WTC11 (cell line): ENCODE measurements at places on chromosomes 16 and 17.

DNA sequence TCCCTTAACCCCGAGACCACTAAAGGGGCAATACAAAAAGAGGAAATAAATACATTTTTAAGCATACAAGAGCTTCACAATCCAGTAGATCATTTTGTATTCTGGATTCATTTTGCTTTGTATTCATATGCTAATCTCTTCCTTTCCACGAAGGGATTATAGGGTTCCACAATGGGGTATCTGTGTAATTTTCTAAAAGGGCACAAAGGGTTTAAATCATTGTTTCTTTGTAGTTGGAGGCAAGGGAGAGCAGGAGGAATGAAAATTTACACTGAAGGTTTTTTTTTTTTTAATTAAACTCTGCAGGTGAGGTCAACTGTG lies 592 bp upstream of the NUFIP2 start:
- no peaks in the 10 kb centered on the region for H3K27me3 ChIP-seq
- peaks cover 19% of the 10 kb centered on the region for H3K36me3 ChIP-seq
- DNase-seq, result no peak
- peak overlapping the region; percentile 100 for H3K4me3 ChIP-seq

GRCh38 chr16:78562650-78563049 lies 463.2 kb downstream of the WWOX start:
- H3K27ac ChIP-seq, result no peak overlapping the region
- H3K36me3 ChIP-seq, result peaks cover 9% of the 10 kb centered on the region
- DNase-seq, result no peak
- peaks cover 8% of the 10 kb centered on the region; the same call in 1 of the 2 replicates for H3K4me1 ChIP-seq

DNA sequence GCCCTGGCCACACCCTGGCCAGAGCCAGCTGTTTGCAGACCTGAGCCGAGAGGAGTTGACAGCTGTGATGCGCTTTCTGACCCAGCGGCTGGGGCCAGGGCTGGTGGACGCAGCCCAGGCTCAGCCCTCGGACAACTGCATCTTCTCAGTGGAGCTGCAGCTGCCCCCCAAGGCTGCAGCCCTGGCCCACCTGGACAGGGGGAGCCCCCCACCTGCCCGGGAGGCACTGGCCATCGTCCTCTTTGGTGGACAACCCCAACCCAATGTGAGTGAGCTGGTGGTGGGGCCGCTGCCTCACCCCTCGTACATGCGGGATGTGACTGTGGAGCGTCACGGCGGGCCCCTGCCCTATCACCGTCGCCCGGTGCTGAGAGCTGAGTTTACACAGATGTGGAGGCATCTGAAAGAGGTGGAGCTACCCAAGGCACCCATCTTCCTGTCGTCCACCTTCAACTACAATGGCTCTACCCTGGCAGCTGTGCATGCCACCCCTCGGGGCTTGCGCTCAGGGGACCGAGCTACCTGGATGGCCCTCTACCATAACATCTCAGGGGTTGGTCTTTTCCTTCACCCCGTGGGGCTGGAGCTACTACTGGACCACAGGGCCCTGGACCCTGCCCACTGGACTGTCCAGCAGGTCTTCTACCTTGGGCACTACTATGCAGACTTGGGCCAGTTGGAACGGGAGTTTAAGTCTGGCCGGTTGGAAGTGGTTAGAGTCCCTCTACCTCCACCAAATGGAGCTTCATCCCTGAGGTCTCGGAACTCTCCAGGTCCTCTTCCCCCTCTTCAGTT lies 578 bp downstream of the AOC2 start:
- H3K36me3 ChIP-seq, result peaks cover 49% of the 10 kb centered on the region
- H3K4me3 ChIP-seq, result no peak overlapping the region
- no peaks in the 10 kb centered on the region for H3K27me3 ChIP-seq
- no peaks in the 10 kb centered on the region for H3K4me1 ChIP-seq
- no peak overlapping the region for H3K27ac ChIP-seq
- DNase-seq, result no peak

DNA sequence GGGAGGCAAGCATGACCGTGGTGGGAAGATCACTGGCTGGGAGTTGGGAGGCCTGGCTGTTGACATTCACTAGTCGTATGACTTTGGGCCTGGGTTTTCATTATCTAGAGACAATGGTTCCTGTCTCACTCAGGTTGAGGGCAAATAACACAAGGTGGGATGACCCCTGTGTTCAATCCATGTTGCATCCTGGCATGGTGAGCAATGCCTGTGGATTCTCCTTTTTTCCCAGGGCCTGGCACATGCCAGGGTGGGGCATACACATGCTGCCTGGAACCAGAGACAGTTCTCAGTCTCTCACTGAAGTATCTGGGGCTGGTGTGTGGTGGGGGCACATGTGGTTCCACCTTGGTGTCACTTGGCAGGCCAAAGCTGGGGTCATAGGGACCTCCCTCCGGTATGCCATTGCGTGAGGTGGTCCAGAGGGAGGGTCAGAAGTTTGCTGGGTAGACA lies 5.4 kb downstream of the THRA start:
- no peak for DNase-seq
- H3K4me1 ChIP-seq, result peaks cover 76% of the 10 kb centered on the region
- H3K4me3 ChIP-seq, result peak overlapping the region; percentile 53

- H3K27me3 ChIP-seq, result peaks cover 14% of the 10 kb centered on the region
- DNase-seq, result no peak
- no peak overlapping the region for H3K27ac ChIP-seq
- H3K4me1 ChIP-seq, result peaks cover 6% of the 10 kb centered on the region
Observed at GRCh38 chr17:45700171-45701090, 83.7 kb upstream of the CRHR1 start.

DNA sequence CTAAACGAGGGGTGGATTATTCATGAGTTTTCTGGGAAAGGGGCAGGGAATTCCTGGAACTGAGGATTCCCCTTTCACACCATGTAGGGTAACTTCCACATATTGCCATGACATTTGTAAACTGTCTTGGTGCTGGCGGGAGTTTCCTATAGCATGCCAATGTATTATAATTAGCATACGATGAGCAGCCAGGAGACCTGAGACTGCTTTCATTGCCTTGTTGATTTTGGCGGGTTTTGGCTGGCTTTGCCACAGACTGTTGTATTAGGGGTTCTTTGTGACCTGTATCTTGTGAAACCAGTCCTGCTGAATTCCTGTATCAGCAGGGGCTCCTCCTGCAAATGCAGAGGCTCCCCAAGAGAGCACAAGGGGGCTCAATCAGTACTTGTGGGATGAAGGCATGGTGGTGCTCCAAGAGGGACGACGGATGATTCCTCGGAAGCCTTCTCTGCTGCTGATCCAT lies 104.4 kb upstream of the CACNG5 start:
- DNase-seq, result peak; percentile 45
- H3K27me3 ChIP-seq, result no peaks in the 10 kb centered on the region
- peak overlapping the region; percentile 81 for H3K27ac ChIP-seq
- H3K4me1 ChIP-seq, result peaks cover 53% of the 10 kb centered on the region
- no peak overlapping the region for H3K4me3 ChIP-seq

DNA sequence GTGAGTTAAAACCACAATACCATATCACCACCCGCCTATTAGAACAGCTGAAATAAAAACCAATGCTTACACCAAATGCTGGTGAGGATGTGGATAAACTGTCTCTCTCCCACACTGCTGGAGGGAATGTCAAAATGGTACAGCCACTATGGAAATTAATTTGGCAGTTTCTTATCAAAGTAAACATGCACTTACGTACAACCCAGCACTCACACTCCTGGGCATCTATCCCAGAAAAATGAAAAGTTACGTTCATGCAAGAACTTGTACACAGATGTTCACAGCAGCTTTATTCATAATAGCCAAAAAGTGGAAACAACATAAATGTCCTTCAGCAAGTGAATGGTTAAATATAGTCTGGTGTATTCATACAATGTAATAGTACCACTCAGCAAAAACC lies 173.2 kb upstream of the MYOCD start:
- no peak for DNase-seq
- H3K4me3 ChIP-seq, result no peak overlapping the region
- no peak overlapping the region for H3K27ac ChIP-seq
- peaks cover 22% of the 10 kb centered on the region for H3K4me1 ChIP-seq
- no peaks in the 10 kb centered on the region; the same call in 1 of the 2 replicates for H3K27me3 ChIP-seq

- no peaks in the 10 kb centered on the region for H3K36me3 ChIP-seq
- DNase-seq, result peak; percentile 95
- peak within 1 kb of the TSS; percentile 82 for H3K4me3 ChIP-seq
- peaks cover 48% of the 10 kb centered on the region for H3K4me1 ChIP-seq
Observed at GRCh38 chr17:76501018-76501826, at the start of gene RHBDF2. RHBDF2 (minus strand) TSS chr17:76501423; CDS start chr17:76481524, 19,899 bp downstream.

GRCh38 chr16:19005561-19006445 lies 22.1 kb downstream of the TMC7 start:
- H3K27ac ChIP-seq, result peak overlapping the region; percentile 85
- H3K36me3 ChIP-seq, result peaks cover 11% of the 10 kb centered on the region
- peaks cover 12% of the 10 kb centered on the region for H3K4me1 ChIP-seq
- no peaks in the 10 kb centered on the region for H3K27me3 ChIP-seq
- H3K4me3 ChIP-seq, result no peak overlapping the region

GRCh38 chr17:16293931-16294330 lies 59.3 kb downstream of the CENPV start:
- DNase-seq, result no peak
- peaks cover 7% of the 10 kb centered on the region for H3K4me1 ChIP-seq
- H3K36me3 ChIP-seq, result no peaks in the 10 kb centered on the region
- H3K4me3 ChIP-seq, result no peak overlapping the region
- H3K27ac ChIP-seq, result no peak overlapping the region

DNA sequence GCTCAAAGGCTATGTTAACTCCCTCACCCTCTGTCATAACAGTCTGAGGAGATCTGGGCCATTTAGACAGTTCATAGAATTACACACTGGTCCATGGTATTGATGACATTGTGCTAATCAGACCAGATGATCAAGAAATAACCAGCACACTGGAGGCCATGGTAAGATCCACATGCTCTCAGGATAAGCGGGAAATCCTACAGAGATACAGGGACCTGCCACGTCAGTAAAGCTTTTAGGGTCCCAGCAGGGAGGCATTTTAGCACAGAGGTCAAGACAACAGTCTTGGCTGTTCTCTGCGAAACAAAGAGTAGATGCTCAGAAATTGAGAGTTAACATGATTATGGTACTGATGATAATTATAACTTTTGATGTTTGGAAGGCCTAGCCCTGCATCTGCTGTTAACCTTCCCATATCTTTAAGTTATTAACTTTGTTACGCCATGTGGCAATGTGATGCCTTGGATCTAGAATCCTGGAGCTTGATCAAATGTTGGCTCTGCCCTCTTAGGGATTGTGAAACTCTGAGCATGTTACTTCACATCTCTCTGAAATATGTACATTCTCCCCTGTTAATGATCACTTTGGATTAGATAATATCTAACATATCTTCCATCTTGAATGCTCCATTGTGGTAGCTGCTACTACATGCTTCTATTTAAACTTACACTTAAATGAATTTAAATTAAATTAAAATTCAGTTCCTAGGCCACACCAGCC lies 172.0 kb upstream of the SOX9 start:
- peaks cover 10% of the 10 kb centered on the region for H3K36me3 ChIP-seq
- H3K4me3 ChIP-seq, result no peak overlapping the region
- DNase-seq, result no peak
- H3K27ac ChIP-seq, result no peak overlapping the region
- no peaks in the 10 kb centered on the region for H3K27me3 ChIP-seq
- H3K4me1 ChIP-seq, result no peaks in the 10 kb centered on the region

DNA sequence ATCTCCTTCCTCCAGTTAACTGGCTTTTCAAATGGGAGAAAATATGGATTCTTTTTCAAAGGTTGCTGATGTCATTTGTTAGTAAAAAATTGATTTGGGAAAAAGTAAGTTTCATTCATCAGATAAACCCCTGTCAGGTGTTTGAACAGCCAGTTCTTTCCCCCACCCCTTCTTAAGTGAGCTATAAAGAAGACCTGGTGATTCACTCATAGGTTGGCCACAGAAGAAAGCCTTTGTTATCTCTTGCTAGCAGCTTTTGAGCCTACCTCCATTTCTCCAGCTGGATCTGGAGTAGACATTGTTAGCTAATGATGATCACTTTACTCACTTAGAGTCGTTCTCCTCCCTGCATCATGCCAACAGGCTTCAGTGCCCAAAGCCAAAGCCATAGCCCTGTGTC lies 63.0 kb downstream of the NLK start:
- H3K36me3 ChIP-seq, result peaks cover 7% of the 10 kb centered on the region
- no peak overlapping the region for H3K27ac ChIP-seq

DNA sequence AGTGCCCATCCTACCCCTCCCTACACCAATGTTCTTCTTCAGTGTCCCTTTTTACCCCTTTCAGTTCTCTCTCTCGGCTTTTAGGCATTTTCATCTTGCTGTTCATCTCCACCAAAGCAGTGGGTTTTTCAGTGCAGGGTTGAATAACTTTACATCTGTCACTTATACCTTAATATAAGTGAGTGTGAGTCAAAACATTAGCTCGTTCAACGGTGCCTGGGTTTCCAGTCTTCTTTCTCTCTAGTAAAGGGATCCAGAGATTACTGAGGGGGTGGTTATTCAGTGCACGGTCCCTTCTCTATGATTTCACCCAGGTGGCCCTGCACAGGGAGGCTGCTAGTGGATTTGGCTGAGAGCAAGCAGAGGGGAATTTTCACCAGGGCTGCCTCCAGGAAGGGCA lies 210.6 kb upstream of the CDH5 start:
- no peak overlapping the region for H3K27ac ChIP-seq
- no peak for DNase-seq
- no peak overlapping the region for H3K4me3 ChIP-seq
- H3K27me3 ChIP-seq, result peaks cover 6% of the 10 kb centered on the region

DNA sequence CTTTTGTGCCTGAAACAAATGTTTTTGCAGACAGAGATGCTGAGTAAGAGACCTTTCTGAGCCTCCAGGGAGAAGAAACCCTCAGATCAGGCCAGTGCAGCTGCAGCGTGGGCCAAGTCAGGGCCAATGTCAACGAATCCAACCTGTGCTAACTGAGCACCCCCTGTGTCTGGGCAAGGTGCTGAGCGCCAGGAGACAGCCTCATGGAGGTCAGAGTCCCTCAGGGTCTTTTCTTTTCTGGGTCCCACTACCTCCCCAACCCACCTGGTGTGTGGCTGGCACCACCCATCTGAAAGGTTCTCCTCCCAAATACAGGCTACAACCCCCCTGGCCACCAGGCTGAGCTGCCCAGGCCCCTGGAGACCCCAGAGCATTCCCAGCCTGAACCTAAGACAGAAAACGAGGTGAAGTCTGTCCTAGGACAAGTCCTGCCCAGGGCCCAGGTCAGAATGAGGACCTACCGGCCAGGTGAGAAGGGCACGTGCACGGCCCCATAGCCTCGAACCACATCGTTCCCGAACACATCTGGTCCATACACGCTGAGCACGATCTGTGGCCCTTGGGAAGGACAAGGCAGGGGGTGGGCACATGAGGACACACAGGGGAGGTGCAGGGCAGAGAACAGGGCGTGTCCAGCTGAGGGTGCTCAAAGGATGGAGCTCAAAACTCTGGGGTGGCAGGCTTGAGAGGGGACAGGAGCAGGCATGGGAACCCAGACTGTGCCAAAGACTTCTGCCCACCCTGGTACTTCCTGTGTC lies 15.0 kb downstream of the B9D1 start:
- peaks cover 12% of the 10 kb centered on the region; the same call in 1 of the 2 replicates for H3K36me3 ChIP-seq
- DNase-seq, result peak; percentile 7
- no peaks in the 10 kb centered on the region for H3K4me1 ChIP-seq
- no peak overlapping the region for H3K27ac ChIP-seq
